SK-MEL-5 (cell line): ENCODE measurements at places on chromosomes 5 and 9.

- DNase-seq = peak; percentile 5
Measured at GRCh38 chr5:171858303-171858702, 72.7 kb downstream of the SMIM23 start.

GRCh38 chr5:17463653-17464052, 34.4 kb upstream of the TAF11L2 start:
- no peak for DNase-seq

DNA sequence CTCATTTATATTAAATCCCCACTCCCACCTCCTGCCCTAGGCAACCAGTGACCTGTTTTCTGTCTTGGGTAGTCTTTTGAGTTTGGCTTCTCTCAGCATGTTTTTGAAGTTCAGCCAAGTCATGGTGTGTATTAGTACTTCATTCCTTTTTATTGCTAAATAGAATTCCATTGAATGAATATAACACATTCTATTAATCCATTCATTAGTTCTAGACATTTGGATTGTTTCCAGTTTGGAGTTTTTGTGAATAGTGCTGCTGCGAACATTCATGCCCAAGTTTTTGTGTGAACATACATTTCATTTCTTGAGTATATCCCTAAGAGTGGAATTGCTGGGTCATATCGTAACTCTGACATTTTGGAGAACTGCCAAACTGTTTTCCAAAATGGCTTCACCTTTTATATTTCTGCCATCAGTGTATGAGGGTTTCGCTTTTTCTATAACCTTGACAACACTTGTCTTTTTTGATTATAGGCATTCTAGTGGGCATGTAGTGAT, 2.7 kb downstream of the ZNF346 start:
- DNase-seq = no peak

GRCh38 chr5:37738057-37738691, 101.7 kb downstream of the GDNF start:
- DNase-seq = peak; percentile 96

DNA sequence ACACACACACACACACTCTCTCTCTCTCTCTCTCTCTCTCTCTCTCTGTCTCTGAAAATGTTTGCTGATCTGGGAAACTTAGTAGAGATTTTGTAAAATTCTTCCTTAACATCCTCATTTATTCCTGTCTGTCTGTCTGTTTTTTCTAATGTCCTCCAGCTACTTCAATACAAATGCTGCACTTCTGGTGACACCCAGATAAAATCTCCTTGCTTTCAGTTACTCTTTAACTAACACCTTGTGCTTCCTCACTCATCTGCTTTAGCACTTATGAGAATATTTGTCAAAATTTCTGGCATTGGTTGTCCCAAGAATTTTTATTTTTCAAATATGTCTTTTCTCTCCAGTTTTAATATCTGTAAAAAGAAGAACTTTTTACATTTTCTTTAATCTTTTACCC, 35.0 kb upstream of the ARRDC3 start:
- DNase-seq = no peak

DNA sequence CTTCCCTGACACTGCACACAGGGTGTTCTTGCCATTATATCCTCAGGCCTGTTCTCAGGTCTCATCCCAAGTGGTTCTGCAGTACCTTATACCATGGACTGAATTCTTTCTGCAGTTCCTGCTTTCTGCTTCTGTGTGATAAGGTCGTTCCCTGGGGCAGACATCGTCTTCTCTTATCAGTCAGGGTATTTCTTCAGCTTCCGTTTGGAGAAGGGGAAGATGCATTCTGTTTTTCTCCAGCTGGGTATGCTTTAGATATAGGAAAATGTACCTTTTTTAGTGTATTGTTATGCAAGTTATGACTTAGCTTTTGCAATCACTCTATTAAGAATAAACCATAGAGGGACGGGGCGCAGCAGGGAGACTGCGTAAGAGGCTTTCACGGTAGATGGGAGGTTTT, 31.1 kb downstream of the RALGPS1 start:
- DNase-seq = no peak

GRCh38 chr5:27523629-27524028, 485.2 kb upstream of the CDH9 start:
- DNase-seq = no peak

- no peak for DNase-seq
Measured at GRCh38 chr5:75374394-75374814, 37.4 kb downstream of the HMGCR start.

GRCh38 chr9:71368157-71368556, 246.7 kb upstream of the TRPM3 start:
- DNase-seq = no peak
